Fibroblast of lung (primary cell): ENCODE measurements at places on chromosomes 1 and 21.

DNA sequence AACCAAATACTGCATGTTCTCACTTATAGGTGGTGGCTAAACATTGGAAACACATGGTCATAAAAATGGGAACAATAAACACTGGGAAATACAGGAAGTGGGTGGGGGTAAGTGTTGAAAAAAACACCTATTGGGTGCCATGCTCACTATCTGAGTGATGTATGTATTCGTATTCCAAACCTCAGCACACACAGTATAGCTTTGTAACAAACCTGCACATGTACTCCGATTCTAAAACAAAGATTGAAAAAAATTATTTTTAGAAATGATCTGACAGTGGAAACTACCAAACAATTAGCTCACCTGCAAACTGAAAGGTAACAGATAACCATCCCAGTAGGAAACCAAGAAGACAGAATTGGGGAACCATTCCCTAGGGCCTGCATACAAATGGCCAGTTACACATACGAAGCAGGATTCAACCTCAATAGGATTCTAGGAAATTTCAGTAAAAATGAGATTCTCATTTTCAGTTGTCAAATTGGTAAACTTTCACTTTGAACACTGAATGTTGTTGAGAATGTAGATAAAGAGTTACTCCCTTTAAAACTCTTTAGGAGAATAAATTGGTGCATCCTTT lies 88.1 kb upstream of the LRRC8D start:
- DNase-seq, result no peak

DNA sequence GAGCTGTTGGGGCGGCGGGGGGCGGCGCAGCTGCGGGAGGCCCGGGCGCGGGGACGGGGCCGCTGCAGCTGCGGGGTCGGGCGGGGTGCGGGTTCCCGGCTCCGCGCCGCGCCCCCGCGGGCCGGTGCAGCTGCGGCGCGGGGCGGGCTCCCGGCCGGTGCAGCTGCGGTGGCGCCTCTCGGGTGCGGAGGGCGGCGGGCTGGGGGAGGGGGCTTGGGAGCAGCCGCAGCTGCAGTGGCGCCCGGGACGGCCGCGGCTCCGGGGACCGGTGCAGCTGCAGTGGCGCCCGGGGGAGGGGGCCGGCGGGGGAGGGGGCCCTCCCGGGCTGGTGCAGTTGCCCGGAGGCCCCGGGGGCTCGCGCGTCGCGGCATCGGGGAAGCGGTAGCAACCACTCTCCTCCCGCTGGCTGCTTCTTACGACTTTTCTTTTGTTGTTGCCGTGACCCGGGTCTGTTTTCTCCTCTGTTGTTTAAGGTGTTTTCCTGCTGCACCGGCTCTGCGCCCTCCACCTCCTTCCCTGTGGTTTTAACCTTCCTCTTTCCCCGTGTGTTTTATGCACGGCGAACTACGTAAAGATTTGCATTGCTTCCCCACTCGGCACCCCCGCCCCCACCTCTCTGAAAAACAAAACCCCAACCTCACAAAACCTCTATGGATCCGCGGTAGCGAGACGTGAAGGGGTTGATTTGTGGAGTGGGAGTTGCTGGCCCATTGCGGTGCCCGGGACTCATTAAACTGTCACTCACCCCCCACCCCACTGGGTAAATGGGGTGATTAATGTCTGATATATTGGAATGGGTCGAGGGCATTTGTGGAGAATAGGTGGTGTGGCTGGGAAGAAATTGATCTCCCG lies 1.7 kb upstream of the ZBTB18 start:
- no peak for DNase-seq

DNA sequence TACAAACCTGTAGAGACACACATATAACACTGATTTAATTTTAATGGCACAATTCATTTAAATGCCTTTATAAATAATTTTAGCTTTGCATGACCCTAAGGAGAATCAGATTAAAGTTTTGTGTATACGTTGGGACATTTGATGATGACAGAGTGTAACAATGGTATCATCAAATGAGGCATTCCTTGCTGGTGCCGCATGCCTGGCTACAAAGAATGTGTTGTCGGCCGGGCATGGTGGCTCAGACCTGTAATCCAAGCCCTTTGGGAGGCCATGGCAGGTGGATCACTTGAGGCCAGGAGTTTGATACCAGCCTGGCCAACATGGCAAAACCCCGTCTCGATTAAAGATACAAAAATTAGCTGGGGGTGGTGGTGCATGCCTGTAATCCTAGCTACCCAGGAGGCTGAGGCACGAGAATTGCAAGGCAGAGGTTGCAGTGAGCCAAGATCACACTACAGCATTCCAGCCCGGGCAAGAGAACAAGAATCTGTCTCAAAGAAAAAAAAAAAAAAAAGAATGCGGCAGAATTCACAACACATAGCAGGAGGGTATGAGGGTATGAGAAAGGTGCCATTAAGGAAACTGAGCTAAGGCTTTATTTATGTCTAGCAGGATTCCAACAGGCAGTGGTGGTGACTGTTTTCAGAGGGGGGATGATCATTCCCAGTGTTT lies 58.9 kb downstream of the PTPN14 start:
- peak; percentile 89 for DNase-seq

DNA sequence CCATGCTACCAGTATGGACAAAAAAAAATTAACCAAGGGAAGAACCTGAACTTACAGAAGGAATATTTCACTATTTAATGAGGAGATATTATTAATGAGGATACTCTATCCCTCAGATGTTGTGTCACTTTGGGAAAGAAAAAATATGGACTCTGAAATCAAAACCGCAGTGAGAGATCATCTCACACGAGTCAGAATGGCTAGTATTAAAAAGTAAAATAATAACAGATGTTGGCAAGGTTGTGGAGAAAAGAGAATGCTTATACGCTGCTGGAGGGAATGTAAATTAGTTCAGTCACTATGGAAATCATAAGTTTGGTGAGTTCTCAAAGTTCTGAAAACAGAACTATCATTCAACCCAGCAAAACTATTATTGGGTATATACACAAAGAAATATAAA lies 30.9 kb downstream of the TNFSF4 start:
- no peak for DNase-seq

- DNase-seq, result peak; percentile 40
Observed at GRCh38 chr1:202005958-202006357, 4.4 kb upstream of the ELF3 start.

GRCh38 chr1:40625076-40625475 lies 40.4 kb downstream of the RIMS3 start:
- DNase-seq, result no peak

- DNase-seq, result no peak
Observed at GRCh38 chr1:16095447-16095846, 22.0 kb upstream of the FAM131C start.
